ENCODE measurements at places on chromosomes 1 and 21.
A peak's percentile ranks its signal among the peaks of the same experiment; 100 is the strongest.

GRCh38 chr1:221708076-221708571 is 33.8 kb downstream of the DUSP10 start:
- DNase-seq, result peak; percentile 68

DNA sequence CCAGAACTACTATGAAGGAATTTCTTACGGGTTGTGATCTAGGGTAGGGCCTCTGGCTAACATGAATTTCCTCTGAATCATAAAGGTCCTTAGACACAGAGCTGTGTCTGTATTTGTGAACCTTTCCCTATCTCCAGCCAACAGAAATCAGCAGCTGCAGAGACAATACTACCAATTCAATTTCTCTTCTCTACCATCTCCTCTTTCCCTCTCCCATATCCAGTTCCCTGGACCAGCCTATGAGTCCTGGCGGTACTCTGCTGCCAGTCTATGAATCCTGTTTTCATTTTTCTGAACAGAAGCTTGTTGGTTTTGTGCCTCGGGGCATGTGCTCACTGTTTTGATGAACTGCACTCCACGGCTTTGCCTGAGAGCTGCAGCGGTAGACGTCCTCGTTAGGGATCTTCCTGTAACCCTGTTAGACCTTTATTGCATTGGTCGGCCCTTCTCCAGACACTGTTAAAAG is 458.0 kb upstream of the VAMP3 start:
- DNase-seq, result no peak

- no peak for DNase-seq
These were observed 817 bp downstream of the KLHL17 start for GRCh38 chr1:961132-961669.

DNA sequence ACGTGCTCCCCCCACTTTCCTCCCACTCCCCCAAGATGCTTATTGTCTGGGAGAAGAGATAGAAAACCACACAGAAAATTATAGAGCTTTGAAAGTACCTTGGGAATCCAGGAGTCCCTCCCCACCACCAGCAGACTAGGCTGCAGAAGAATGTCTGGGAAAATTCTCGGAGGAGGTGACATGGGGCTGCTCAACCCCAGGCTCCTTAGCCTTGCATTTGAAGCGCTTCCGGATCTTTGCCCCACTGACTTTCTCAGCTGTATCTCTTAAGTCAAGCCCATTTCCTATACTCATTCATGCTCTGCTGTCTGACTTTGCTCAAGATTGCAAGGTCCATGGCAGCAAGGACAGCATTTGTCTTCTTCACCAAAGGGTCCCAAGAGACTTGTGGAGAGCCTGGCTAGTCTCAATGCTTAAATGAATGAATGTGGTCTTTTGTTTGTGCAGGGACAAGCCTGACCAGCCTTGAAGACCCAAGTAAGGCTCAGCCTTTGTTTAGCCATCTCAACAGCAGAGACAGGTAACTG is 38.0 kb downstream of the DNTTIP2 start:
- no peak for DNase-seq

DNA sequence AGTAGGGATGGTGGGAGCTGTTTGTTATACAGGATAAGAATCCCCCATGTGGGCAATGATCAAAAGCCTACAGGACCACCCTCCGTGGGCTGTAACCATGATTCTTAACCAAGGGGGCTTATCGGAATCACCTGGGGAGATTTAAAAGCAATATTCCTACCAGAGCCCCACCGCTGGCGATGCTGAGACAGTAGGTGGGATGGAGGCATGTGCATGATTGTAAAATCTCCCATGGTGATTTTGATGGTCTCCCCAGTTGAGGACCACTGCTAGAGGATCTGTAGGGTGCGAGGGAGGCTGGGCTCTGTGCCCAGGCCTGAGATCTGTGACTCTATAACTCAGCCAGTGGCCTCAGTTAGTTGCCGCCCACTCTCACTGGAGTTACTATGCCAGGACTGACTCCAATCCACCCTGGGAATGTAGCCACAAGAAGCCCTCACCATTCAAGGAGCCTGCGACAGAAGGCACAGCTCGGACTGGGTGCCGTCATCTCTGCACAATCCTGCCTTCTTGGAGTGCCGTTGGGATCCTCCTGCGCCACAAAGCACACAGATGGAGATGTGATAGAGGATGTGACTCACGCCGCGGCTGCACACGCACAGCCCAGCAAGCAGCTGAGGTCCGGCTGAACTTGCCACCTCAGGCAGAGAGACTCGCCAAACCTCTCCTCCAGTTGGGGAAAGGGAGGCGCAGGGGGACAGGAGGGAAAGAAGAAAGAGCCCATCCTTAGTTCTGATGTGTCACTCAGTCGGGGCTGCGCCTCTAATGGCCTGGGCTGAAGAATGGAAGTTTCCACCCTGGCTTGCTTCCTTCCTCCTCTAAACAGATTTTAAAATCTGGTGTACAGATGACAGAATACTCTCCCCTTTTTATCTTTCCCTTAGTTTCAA is 26.5 kb downstream of the AKNAD1 start:
- no peak for DNase-seq

- no peak for DNase-seq
These were observed 59.0 kb upstream of the BTG3 start for GRCh38 chr21:17671733-17672132.

DNA sequence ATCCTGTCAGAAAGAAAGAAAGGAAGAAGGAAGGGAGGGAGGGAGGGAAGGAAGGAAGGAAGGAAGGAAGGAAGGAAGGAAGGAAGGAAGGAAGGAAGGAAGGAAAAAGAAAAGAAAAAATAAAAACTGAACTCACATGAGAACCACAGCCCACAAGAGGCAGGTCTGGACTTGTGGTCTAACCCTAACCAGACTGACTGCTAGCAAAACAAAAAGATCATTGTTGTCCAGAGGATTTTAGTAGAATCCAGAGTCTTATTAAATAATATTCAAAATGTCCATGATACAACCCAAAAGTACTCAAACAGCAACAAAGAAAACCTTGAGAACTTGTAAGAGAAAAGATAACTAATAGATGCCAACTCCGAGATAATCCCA is 4.7 kb upstream of the ITGB2 start:
- DNase-seq, result no peak

DNA sequence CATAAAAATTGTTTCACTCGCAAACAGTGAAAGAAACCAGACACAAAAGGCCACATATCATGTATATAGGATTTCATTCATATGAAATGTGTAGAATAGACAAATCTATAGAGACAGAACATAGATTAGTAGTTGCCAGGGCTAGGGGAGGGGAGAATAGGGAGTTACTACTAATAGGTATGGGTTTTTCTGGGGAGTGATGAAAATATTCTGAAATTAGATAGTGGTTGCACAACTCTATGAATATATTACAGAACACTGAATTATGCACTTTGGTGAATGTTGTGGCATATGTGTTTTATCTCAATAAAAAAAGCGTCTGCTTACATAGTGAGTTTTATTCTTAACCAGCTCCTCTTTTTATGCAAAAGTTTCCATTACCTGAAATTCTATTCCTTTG is 21.6 kb downstream of the SYT14 start:
- DNase-seq, result no peak

GRCh38 chr21:46515109-46515508 is 56.4 kb downstream of the DIP2A start:
- DNase-seq, result no peak

DNA sequence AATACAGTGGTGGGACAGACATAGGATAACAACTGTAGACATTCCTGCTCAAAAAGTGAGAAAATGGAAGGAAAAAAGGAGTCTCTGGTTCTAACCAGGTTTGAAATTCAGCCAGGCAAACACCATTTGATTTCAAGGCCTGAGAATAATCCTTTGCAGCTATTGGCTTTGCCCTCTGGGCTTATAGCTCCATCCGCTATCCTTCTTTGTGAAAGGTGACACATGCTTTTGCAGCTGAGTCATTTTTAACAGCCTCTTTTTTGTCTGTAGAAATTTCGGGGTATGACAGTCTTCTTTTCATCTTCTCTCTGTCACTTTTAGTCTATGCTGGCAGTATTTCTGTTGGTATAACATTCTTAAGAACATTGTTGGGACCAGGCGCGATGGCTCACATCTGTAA is 16.2 kb downstream of the SDHC start:
- no peak for DNase-seq

GRCh38 chr1:46798810-46799209 is at the start of gene CYP4B1:
CYP4B1 (plus strand) TSS chr1:46799046; CDS start chr1:46799082, 36 bp downstream.
- DNase-seq, result no peak

DNA sequence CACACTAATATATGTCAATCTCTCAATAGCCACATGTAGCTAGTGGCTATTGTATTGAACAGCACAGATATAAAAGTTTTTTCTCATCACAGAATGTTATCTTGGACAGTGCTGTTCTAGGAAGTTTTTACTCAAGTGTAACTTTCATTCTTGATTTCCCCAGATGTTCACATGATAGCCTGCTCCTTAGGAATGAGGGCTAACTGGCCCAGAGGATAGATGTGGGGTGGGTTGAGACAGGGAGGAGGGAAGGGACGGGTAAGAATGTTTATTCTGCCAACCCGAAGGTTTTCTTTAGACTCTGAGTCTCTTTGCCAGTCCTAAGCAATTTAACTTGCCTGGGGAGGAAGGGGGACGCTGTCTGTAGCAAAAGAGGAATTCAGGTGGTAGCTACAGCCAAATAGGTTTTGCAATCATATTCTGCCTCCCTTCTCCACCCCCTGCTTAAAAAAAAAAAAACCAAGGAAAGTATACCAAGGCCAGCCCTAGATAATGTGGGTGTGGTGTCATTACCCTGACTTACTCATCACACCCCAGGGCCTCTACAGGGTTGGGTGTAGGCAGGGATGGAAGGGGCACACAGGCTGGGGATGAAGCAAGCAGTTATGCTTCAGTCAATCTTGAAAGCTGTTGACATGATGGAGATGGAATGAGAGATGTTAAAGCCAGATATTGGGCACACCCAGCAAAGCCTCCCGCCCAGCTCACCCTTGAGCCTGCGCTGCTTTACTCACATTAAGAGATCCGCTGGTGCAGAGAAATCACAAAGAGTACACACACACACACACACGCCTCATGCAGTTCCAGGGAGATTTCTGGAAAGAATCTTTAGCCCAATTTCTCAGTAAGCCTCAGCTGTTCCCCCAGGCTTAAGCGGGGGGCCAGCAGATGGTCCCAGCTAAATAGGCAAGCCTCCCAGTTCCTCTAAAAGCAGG is 59.9 kb downstream of the PLXNA2 start:
- DNase-seq, result no peak

DNA sequence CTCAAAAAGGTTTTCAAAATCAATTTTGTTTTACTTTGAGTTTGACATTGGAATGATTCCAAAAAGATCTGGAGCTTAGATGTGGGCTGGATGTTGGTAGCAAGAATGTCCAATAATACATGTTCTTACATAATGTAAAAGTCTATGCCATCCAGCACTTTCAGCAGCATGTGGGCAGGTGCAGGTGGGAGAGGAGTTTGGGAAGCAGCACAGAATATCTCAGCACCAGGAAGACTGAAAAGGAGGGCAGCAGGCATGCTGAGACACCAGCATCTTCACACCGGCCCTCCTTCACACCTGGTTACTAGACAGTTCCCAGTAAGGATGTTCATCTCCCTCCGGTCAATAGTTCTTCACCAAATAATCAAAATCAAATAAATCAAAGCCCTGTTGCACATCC is 166.6 kb downstream of the ZBTB18 start:
- no peak for DNase-seq

GRCh38 chr1:201214886-201215285 is 24.3 kb downstream of the IGFN1 start:
- DNase-seq, result no peak

DNA sequence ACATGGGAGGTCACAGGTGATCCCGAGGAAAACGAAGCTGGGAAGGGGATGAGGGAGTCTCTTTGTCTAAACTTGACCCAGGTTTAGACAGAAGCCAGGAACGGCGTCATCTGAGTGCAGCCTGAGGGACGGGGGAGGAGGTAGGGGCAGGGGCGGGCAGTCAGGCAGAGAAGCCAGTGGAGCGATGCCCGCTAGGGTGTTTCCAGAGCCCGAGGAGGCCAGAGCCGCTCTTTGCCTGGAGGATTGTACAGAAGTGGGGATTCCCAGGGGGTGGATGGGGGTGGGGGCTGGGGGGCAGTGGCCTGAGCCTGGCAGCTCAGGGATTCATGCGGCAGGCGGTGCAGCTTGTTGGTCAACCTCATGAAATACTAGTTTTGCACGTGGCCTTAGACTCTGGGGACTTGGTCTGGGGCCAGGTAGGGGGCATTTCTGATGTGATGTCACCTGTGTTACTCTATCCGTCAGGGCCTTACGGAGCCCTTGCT is 58.4 kb downstream of the VPS26C start:
- no peak for DNase-seq

DNA sequence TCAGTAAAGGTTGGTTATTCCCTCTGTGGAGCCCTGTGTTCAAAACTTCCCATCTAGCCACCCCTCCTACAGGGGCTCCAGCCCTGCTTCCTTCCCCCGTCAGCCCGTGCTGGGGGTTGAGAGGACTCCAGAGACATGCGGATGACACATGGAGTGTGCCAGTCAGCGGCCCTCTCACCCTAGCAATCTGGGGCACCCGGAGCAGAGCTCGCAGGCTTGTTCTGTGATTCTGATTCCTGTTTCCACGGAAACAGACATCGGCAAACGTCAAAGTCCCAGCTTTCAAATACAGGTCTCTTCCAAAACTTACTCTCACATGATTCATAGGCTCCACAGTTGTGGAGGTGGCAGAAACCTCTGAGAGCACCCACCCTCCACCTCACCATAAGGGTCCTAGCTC is 9.8 kb upstream of the SSBP3 start:
- DNase-seq, result no peak

- DNase-seq, result no peak
These were observed 18.9 kb upstream of the SLC26A9 start for GRCh38 chr1:205961991-205962820.

DNA sequence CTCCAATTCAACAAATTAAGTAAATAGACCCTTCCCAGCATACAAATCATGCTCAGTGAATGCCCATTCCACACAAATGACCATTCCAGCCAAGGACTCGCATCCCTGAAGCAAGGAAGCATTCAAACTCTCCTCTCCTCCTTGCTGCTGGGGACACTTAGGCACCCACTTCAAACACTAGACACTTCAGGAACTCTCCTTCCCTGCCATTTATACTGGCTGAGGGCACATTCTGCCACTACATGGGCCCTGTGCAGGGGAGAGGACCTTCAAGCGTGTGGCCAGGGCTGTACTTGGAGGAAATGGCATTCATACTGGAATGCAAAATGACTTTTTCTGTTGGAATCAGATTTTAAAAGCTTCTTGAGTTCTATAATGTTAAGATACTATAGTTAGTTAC is 22.3 kb downstream of the GJA5 start:
- DNase-seq, result no peak

DNA sequence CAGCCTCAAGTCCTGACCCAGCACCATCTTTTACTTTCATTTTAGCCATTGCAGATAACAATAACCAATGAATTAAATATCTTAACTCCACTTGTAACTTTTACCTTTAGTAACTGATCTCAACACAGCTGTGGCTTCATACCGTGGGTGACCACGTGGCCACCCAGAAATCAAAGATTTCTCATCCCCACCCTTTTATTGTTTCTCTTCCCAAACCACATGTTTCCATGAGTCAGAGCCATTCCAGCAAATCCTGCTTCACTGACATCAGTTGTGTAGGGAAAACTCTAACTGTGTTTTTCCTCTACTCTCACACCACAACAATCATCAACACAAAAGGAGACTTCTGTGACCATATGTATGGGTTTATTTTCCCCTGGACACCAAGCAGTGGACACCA is 25.1 kb upstream of the BRDT start:
- no peak for DNase-seq

GRCh38 chr1:118842452-118843201 is 145.5 kb downstream of the TBX15 start:
- DNase-seq, result no peak

- no peak for DNase-seq
These were observed 265.1 kb downstream of the PTPRU start for GRCh38 chr1:29501227-29501976.

- no peak for DNase-seq
These were observed 1.2 kb downstream of the ETV3 start for GRCh38 chr1:157137046-157137407.

Measured in activated naive CD8-positive, alpha-beta T cell treated with anti-CD3 and anti-CD28 coated beads for 36 hours (primary cell).